ENCODE measurements at places on chromosomes 6 and 20.

DNA sequence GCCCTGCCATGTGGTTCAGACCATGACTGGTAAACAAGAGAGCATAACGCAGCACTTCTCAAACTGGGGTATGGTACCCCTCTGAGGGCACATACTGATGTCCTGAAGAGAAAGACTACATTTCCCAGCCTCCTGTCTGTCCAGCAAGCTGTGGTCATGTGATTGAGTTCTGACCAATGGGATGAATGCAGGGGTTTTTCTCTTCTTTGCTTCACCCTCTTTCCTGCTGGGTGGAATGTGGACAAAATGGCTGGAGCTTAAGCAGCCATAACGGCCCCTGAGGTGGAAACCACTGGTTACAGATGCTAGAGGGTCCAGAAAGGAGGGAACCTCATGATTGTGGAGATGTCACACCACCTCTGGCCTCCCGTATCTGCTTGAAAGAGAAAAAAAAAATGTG lies 19.4 kb upstream of the KCNB1 start:
- DNase-seq: no peak

- no peak for DNase-seq
Observed at GRCh38 chr6:18388942-18389341, 1.8 kb downstream of the RNF144B start.

- no peak for DNase-seq
Observed at GRCh38 chr6:7730784-7731227, 4.9 kb downstream of the BMP6 start.

DNA sequence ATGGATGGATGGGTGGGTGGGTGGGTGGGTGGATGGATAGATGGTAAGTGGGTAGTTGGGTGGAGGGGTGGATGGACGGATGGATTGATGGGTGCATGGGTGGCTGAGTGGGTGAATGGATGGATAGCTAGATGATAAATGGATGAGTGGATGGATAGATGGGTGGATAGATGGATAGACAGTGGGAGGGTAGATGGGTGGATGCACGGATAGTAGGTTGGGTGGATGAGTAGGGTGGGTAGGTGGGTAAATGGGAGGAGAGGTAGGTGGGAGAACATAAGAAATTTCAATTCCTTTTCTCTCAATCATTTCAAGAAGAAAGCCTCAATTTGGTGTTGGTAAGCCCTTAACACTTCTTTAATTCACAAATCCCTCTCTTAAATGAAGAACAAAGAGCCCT lies 186.9 kb downstream of the PREX1 start:
- DNase-seq: no peak

DNA sequence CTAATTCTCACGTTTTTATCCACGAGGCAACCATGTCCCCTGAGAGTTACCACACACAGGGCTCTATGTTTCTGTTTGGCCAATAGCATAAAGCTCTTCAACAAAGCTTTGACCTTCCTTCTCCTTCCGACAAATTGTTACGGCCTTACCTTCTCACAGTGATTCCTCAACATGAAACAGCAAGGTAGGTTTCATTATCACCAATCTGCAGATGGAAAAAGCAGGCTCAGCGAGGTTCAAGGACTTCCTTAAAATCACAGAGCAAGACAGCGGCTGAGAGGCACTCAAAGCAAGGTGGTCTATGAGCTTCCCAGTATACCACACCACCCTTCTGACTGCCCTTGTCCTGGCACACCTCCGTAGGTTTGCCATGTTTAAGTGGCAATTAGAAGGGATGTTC lies 360.0 kb downstream of the CD83 start:
- no peak for DNase-seq

- DNase-seq: no peak
Observed at GRCh38 chr6:120918137-120918536, 416.1 kb downstream of the TBC1D32 start.

DNA sequence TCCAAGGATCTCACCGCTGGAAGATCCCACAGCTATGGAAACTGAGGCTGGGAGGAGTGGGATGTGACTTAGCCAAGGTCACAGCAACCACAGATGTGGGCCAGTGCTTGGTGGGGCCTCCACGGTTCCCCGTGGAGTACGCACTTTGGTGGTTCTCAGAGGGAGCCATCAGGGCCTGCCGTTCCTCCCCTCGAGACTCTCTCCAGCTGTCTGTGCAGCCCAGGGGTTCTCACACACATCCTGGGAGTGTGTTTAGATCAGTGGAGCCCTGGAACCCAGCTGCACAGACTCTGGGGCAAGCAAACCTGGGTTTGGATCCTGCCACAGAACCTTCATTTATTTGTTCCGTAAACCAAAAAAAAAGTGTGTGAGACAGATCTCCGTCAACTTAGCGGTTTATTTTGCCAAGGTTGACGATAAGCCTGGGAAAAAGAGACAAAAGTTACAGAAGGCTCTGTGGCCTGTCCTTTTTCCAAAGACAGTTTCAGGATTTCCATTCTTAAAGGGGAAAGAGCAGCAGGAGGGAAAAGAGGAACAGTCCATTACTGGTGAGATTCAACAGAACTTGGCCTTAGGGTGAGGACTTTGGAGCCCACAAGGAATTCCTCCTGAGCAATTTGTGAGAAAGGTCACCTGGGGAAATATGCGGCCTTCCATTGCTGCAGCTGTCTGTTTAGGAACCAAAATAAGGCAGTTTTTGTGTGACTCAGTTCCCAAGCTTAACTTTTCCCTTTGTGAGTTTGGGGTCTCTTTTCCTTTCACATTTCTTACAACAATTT lies 13.6 kb upstream of the MYMX start:
- DNase-seq: no peak
